ENCODE measurements at places on chromosomes 16 and 17. TPM values are rescaled to one million over a fixed set of nuclear protein-coding genes. Genes with fewer than 3 reads are reported as not detected.

DNA sequence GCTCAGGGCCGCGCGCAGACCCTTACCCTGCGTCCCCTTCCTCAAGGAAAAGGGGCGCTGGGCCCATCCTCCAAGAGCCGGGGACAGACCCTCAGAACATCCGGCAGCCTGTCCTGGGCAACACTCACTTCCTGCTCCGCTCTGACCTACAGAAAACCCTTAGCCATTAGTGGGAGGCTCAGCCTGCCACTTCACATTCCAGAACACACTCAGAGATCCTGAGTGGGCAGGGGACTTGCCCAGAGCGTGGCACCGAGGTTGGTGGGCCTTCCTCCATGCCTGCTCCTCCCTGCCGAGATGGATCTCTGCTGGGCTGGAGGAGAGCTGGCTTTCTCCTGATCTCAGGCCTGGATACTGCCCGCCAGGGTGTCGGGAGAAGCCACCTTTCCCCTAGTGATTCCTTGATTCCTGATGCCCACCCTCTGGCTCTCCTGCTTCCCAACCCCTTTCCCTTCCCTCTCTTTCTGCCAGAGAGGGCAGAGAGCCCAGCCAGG lies 1.5 kb downstream of the SCARF1 start:
- no peaks in the 10 kb centered on the region for H3K36me3 ChIP-seq
- no peak overlapping the region for H3K27ac ChIP-seq
- no peak for DNase-seq
- H3K4me1 ChIP-seq = peaks cover 6% of the 10 kb centered on the region

DNA sequence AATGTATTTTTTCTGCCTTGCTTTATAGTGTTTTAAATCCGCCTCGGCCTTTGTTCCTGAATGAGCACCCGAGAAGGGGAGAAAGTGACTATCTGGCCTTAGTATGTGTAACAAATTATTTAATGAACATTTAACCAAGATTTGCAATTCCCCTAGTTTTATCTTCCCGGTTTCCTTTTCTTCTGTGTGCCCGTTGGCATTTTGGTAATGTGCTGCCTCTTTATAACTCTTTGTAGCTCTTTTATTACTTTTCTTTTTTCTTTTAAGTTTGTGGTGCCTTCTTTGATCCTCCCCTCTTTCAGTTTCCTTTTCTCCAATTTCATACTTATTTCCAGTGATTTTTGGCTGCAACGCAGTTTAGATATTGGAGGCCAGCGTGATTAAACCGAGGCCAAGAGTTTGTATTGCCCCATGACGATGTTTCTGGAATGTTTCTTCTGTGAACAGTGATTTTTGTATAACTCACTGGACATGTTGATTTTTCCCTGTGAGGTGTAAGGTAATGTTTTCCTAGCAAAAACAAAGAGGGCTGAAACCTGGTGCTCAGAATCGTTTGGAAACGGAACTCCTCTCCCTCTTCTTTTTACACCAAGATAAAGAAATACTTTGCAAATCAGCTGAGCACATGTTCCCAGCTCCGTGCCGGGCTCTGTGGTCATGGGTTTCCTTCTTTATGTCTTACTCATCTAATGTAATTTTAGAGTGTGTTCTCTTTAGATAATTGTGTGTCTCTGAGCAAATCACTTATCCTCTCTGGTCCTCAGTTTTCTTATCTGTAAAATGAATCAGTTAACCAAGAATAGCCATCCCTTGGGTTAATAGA lies 344.3 kb downstream of the WWOX start:
- peaks cover 4% of the 10 kb centered on the region for H3K4me1 ChIP-seq
- H3K4me3 ChIP-seq = peak overlapping the region; percentile 4
- H3K27ac ChIP-seq = peak overlapping the region; percentile 74
- DNase-seq = peak; percentile 24

DNA sequence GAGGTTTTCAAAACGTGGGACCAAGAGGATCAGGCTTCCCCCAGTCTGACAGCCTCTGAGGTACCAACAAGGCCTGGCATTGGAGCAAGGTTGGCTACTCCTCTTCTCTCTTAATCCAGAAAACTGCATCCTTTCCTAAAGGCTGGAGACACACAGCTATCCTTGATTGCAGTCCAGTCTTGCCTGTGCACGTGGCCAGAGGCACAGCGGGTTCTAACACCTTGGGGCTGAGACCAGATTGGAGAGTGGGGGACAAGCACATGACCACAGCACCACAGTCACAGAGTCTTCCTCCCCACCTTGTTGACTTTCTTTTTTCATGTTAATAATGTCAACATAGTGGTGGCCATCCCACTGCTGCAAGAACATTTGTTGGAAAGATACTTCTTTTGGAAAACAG lies 46.9 kb downstream of the GNAO1 start:
- no peak overlapping the region for H3K4me3 ChIP-seq
- H3K4me1 ChIP-seq = peaks cover 2% of the 10 kb centered on the region
- H3K27me3 ChIP-seq = no peaks in the 10 kb centered on the region
- no peaks in the 10 kb centered on the region for H3K36me3 ChIP-seq

- DNase-seq = peak; percentile 92
- H3K4me3 ChIP-seq = peak within 1 kb of the TSS; percentile 97
- no peak within 1 kb of the TSS for H3K27ac ChIP-seq
- no peaks in the 10 kb centered on the region for H3K36me3 ChIP-seq
- peaks cover 5% of the 10 kb centered on the region for H3K4me1 ChIP-seq
- H3K27me3 ChIP-seq = no peaks in the 10 kb centered on the region
These were observed at the start of gene DPH1 for GRCh38 chr17:2029911-2030778. TSS of gene DPH1 (plus strand) at chr17:2030153. CDS start at chr17:2030170, 17 bp downstream.

DNA sequence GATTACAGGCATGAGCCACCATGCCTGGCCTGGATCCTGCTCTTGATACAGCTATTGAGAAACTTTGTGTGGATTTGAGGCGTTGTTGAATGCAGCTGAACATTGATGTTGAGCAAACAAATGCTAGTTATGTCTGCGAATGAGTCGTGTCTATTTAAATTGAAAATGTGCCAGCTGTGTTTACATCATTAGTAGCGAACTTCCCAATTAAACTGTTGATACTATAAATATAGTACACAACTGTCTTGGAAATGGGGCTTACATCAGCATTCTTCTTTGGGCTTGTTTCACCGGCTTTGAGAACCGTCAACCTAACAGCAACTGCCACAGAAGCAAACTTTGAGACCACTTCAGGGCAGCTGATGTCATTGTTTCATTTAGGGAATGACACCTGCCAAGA lies 251.9 kb downstream of the RBFOX1 start:
- H3K27ac ChIP-seq = no peak overlapping the region
- H3K36me3 ChIP-seq = no peaks in the 10 kb centered on the region
- no peaks in the 10 kb centered on the region for H3K27me3 ChIP-seq
- no peaks in the 10 kb centered on the region for H3K4me1 ChIP-seq
- no peak for DNase-seq

- no peak overlapping the region for H3K27ac ChIP-seq
- H3K4me1 ChIP-seq = peaks cover 11% of the 10 kb centered on the region
- DNase-seq = no peak
These were observed 544 bp downstream of the CCP110 start for GRCh38 chr16:19524356-19524615.

DNA sequence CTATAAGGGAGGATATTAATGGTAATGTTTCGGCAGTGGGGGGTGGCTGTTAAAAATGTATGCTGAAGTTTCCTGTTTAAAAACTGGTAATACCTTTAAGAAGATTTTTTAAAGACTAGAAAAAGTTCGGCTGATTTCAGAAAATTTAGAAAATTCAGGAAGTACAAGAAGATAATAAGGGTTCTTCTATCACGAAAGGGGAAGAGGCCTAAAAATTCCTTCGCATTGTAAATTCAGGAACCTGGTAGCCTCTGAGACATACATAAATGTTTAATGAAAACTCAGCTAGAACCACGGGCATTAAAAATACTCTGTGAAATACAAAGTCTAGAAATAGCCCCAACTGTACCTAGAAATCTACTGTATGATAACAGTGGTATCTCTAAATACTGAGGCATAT lies 181.2 kb downstream of the PARN start:
- no peak overlapping the region for H3K4me3 ChIP-seq
- H3K4me1 ChIP-seq = no peaks in the 10 kb centered on the region
- H3K27me3 ChIP-seq = no peaks in the 10 kb centered on the region
- H3K36me3 ChIP-seq = no peaks in the 10 kb centered on the region
- H3K27ac ChIP-seq = no peak overlapping the region

DNA sequence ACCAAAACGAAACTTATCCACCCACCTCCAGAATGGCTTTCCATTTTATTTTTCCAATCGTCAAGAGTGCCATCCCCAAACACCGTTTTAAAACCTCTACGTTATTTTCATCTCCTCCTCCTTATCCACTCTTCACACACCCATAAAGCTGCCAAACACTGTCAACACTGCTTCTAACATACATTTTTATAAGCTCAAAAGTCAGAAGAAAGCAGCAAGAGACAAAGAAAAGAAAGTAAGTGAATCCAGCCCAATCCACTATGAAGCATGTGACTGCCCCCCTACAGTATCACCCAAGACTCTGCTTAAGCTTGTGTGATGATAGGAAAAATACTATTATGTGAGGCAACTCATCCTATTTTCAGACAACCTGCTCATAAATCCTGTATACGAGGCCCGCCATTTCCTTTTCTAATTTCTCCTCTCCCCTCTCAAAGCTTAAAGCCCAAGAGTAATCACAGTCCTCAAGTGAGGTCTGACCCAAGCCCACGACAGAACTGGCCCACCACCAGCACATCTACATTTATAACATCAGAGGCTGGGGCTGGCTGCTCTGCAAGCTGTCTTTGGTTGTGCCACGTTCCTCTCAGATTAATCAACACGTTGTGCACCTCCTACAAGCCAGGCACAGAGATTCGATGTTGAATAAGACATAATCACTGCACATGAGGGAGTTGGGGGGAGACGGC lies 16.3 kb downstream of the USP31 start:
- no peak overlapping the region for H3K27ac ChIP-seq
- H3K36me3 ChIP-seq = no peaks in the 10 kb centered on the region
- DNase-seq = no peak
- no peaks in the 10 kb centered on the region for H3K27me3 ChIP-seq

DNA sequence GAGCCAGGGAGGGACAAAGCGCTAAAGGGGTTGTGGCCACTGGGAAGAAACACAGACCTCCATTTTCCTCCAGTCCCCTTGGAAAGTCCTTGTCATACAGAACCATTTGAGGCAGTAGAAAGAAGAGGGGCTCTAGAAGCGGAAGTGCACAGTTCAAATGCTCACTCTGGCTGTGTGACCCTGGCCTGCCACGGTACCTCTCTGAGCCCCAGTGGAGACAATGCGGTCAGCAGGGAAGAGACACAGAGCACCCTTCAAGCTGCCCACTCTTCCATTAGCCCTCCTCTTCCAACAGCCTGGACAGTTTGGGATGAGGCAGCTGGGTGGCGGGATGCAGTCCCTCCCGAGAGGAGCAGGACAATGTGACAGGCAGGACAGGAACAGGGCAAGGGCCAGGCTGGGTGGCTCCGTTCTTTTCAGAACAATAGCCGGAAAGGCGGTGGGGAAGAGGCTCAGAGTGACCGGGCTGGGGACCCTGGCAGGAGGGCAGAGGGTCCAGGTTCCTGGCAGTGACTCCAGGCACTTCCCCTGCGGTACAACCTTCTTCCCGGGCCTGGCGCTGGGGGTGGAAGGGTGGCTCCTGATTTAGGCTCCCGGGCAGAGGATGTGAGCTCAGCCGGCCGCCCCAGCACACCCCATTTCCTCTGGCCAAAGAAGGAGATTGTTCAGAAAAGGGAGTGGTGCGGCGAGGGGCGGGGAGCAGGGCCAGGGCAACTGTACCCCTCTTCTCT lies 5.6 kb downstream of the CASKIN2 start:
- no peaks in the 10 kb centered on the region for H3K27me3 ChIP-seq
- no peak for DNase-seq
- H3K27ac ChIP-seq = no peak overlapping the region
- H3K4me1 ChIP-seq = peaks cover 14% of the 10 kb centered on the region
- H3K36me3 ChIP-seq = no peaks in the 10 kb centered on the region
- no peak overlapping the region for H3K4me3 ChIP-seq

- H3K27ac ChIP-seq = no peak overlapping the region
- peaks cover 11% of the 10 kb centered on the region for H3K4me1 ChIP-seq
- H3K27me3 ChIP-seq = no peaks in the 10 kb centered on the region
- H3K36me3 ChIP-seq = no peaks in the 10 kb centered on the region
- DNase-seq = no peak
These were observed 16.9 kb upstream of the CYTH1 start for GRCh38 chr17:78798695-78799559.

- H3K4me3 ChIP-seq = no peak overlapping the region
- H3K27me3 ChIP-seq = no peaks in the 10 kb centered on the region
- H3K27ac ChIP-seq = no peak overlapping the region
- DNase-seq = no peak
These were observed 288.3 kb downstream of the CNTNAP4 start for GRCh38 chr16:76565542-76565941.

DNA sequence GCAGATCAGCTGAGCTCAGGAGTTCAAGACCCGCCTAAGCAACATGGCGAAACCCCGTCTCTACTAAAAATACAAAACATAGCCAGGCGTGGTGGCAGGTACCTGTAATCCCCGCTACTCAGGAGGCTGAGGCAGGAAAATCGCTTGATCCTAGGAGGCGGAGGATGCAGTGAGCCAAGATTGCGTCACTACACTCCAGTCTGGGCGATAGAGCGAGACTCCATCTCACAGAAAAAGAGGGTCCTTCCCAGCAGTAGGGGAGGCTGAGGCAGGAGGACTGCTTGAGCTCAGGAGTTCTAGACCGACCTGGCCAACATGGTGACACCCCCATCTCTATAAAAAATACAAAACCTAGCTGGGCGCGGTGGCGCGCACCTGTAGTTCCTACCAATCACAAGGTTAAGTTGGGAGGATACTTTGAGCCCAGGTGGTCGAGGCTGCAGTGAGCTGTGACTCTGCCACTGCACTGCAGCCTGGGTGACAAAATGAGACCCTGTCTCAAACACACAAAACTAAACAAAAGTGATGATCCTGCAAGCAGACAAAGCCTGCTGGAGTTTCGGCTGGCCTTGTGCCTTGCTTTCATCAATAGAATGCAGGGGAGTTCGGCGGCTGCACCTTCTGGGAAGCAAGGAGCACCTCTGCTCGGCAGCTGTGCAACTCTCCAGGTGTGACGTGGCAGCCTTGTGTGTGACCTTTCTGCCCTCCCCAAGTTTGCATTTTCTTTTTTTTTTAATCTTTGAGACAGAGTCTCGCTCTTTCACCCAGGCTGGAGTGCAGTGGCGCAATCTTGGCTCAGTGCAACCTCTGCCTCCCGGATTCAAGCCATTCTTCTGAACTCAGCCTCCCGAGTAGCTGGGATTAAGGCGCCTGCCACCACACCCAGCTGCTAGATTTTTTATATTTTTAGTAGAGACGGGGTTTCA lies 12.4 kb upstream of the YWHAE start:
- DNase-seq = no peak
- no peak overlapping the region for H3K27ac ChIP-seq
- no peaks in the 10 kb centered on the region for H3K27me3 ChIP-seq
- H3K4me3 ChIP-seq = no peak overlapping the region
- peaks cover 3% of the 10 kb centered on the region for H3K4me1 ChIP-seq

TMEM235 gene
- total RNA-seq = not detected

SDK2 gene
- 4.3 TPM for total RNA-seq

KRTAP4-1 gene
- total RNA-seq = not detected

TEX19 gene
- total RNA-seq = not detected

TNFRSF17 gene
- total RNA-seq = 0.60 TPM

CA4 gene
- 2.4 TPM for total RNA-seq

RND2 gene
- 6.8 TPM for total RNA-seq

TMC7 gene
- not detected for total RNA-seq

TP53TG3C gene
- total RNA-seq = not detected

RNF227 gene
- 6.1 TPM for total RNA-seq
